Right atrium auricular region (tissue), 2 donors: ENCODE measurements at places on chromosomes 3 and 15.
A peak's percentile ranks its signal among the peaks of the same experiment; 100 is the strongest.

DNA sequence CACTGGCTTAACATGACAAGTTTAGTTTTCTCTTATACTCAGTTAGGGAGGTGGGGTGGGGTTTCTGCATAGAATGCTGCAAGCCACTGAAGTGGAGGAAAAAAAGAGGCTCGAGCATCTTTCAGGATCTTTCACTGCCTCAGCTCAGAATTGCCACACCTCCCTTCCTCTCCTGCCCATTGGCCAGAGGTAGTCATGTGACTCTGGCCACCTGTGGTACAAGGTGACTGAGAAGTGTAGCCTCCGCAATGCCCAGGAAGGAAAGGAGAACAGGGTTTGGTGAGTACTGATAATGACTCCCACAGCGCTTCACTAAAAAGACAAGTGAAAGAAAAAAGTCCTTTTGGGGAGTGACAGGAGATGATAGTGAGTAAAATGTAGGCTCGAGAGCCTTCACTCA lies 124.3 kb upstream of the TRIM42 start:
- no peaks in the 10 kb centered on the region for H3K27me3 ChIP-seq
- DNase-seq, result no peak
- no peaks in the 10 kb centered on the region for H3K4me1 ChIP-seq
- H3K36me3 ChIP-seq, result no peaks in the 10 kb centered on the region
- no peak overlapping the region for H3K27ac ChIP-seq
- no peak overlapping the region for H3K4me3 ChIP-seq

GRCh38 chr3:78165876-78166275 lies 1126.0 kb downstream of the ROBO2 start:
- no peaks in the 10 kb centered on the region for H3K4me1 ChIP-seq
- H3K4me3 ChIP-seq, result no peak overlapping the region
- no peak for DNase-seq
- H3K36me3 ChIP-seq, result no peaks in the 10 kb centered on the region

- no peaks in the 10 kb centered on the region for H3K4me1 ChIP-seq
- no peak overlapping the region for H3K4me3 ChIP-seq
- no peaks in the 10 kb centered on the region for H3K27me3 ChIP-seq
- no peak overlapping the region for H3K27ac ChIP-seq
- H3K36me3 ChIP-seq, result no peaks in the 10 kb centered on the region
- no peak for DNase-seq
These were observed 402.3 kb upstream of the TGFBR2 start for GRCh38 chr3:30204126-30204525.

DNA sequence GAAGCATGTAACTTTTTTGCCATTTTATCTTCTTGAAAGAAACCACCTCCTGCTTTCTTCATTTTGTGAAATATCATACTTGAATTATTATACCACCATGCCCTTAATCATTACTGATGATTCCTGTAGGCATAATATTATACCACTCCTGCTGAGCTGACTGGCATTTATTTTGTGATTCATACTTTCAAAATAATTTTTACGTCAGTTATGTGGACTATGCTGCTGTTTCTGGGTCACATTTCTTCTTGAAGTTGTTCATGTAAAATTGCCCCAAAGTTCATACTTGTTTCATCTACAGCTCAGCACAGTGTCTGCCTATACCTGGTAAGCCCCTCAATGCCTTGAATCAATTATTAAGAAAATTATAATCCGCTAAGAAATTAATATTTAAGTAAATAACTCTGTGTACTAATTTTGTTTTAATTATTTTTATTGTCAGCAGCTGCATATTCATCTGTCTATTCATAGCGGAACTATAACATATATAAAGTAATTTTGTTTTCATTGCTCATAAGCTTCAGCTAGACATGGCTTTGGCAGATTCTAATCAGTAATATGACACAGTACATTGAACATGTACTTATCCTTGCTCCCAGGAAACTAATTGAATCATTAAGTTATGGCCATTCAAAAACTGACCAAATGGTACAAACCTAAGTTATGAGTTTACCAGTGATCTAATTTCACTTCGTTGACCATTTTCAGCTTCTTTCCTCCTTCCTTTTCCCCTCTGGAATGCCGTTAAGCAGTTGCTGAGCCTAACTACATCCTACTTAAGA lies 160.0 kb downstream of the NAALADL2 start:
- DNase-seq, result no peak
- H3K4me1 ChIP-seq, result no peaks in the 10 kb centered on the region
- H3K4me3 ChIP-seq, result no peak overlapping the region
- H3K27ac ChIP-seq, result no peak overlapping the region
- H3K36me3 ChIP-seq, result no peaks in the 10 kb centered on the region
- no peaks in the 10 kb centered on the region for H3K27me3 ChIP-seq

DNA sequence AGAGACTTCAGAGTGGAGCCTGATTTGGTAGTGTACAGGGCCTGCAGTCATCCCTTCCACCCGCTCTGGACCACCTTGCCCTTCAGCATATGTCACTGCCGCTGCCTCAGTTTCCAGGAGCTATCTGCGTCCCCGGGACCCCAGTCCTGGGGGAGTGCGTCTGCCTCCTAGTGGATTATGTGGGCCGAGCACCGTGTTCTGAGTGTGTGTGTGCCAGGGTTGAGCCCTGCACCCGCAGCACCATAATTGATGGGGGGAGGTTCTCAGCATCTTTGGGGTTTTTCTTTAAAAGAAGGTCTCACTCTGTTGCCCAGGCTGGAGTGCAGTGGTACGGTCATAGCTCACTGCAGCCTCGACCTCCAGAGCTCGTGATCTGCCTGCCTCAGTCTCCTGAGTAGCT lies 33.6 kb downstream of the CD276 start:
- H3K27ac ChIP-seq, result no peak overlapping the region
- no peak for DNase-seq
- no peak overlapping the region for H3K4me3 ChIP-seq
- H3K27me3 ChIP-seq, result no peaks in the 10 kb centered on the region

- no peak for DNase-seq
- no peak overlapping the region for H3K27ac ChIP-seq
- H3K27me3 ChIP-seq, result no peaks in the 10 kb centered on the region
- H3K4me1 ChIP-seq, result no peaks in the 10 kb centered on the region
- peaks cover 4% of the 10 kb centered on the region for H3K36me3 ChIP-seq
These were observed 39.1 kb downstream of the HCN4 start for GRCh38 chr15:73329501-73330200.

DNA sequence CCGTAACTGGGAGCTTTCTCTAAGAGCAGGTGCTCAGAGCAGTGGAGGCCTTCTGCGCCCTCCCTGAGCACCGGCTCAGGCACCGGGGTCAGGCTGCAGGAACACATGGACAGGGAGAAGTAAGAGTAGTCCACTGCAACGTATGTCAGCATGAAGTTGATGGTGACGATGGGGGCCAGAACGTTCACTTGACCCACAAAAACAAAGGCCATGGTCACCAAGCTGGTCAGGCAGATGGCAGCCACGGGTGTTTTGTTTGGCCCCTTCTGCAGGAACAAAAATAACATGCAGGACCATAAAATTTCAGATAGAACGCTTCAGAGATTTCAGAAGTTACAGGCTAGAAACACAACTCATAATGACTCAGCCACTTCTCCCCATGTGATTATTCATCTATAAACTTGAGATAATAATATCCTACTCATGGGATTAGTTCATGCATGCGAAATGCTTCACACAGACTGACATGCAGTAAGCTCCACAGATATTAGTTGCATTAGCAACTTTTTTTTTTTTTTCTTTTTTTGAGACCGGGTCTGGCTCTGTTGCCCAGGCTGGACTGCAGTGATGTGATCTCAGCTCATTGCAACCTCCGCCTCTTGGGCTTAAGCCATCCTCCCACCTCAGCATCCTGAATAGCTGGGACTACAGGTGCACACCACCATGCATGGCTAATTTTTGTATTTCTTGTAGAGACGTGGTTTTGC lies 52.2 kb upstream of the HEG1 start:
- H3K36me3 ChIP-seq, result no peaks in the 10 kb centered on the region
- no peak overlapping the region for H3K4me3 ChIP-seq
- H3K27ac ChIP-seq, result peak overlapping the region; percentile 14
- H3K27me3 ChIP-seq, result no peaks in the 10 kb centered on the region
- no peak for DNase-seq

DNA sequence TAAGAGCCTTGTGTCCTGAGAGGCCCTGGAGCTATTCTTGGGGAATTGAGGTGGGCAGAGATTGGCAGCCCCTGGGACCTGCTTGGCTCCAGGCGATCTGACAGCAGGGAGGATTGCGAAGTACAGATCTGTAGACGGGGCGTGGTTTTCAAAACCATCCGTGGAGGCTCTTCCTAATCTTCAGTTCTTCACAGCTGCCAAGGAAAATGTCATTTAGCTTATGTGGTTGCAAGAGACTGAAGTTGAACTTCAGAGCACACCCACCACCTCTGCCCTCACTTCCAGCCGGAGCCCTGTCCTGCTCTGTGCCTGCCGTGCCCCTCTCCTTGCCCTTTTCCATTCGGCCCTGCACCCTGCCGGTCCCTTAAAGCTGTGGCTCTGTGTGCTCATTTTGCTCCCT lies 12.9 kb downstream of the NISCH start:
- H3K36me3 ChIP-seq, result peaks cover 34% of the 10 kb centered on the region
- peak overlapping the region; percentile 44 for H3K27ac ChIP-seq
- H3K4me1 ChIP-seq, result peaks cover 35% of the 10 kb centered on the region
- H3K4me3 ChIP-seq, result no peak overlapping the region
- no peaks in the 10 kb centered on the region for H3K27me3 ChIP-seq

GRCh38 chr3:172595664-172596393 lies 72.6 kb upstream of the TNFSF10 start:
- no peaks in the 10 kb centered on the region for H3K27me3 ChIP-seq
- no peak for DNase-seq
- peak overlapping the region; percentile 69 for H3K27ac ChIP-seq
- H3K4me3 ChIP-seq, result peak overlapping the region; percentile 15

DNA sequence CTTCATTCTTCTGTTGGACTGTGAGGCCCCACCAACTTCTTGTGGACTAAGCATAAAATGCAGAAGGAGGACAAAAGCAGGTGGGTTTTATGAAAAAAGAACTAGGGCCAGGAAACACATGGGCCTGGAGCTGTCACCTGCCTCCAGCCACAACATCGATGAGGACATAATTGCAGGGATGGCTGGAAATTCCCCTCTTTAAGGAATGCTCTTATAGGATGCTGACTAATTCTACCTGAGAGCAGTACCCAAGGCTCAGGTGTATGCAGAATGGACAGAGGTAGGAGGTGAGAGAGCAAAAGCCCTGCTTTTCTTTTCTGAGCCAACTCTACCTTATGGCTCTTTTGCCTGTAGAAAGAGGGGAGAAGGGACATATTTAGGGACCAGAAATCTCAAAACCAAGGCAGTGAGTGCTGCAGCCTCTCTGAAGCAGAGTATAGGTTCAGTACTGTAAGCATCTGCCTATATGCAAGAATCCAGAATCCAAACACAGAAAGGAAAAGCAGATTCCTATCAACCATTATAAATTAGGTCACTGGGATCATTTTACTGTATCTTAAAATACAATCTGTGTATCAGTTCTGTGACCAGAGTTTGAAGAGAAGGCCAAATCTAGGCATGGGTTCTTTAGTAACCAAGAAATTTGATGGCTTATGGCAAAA lies 205.3 kb upstream of the WNT5A start:
- H3K27me3 ChIP-seq, result no peaks in the 10 kb centered on the region
- H3K4me3 ChIP-seq, result no peak overlapping the region
- no peak for DNase-seq
- no peaks in the 10 kb centered on the region for H3K4me1 ChIP-seq

GRCh38 chr3:177681852-177682251 lies 484.6 kb upstream of the TBL1XR1 start:
- H3K27me3 ChIP-seq, result no peaks in the 10 kb centered on the region
- DNase-seq, result no peak
- H3K4me3 ChIP-seq, result no peak overlapping the region
- no peak overlapping the region for H3K27ac ChIP-seq
- no peaks in the 10 kb centered on the region for H3K36me3 ChIP-seq

DNA sequence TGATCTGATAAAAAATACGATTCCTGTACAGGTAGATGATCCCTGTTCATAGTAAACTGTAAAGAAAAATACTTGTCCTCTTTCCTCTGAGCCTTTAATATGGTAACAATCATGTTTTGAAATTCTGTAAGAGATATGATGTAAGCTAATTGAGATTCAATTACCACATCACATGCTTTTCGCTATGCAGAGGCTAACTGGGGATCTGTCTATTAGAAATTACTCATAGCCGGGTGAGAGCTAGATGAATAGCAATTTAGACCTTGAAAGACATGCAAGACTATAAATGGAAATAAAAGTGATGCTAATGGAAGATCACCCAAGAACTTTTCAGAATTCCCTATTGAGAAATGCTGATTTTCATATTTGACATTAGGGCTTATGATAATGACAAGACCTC lies 579.9 kb upstream of the ZNF717 start:
- no peak for DNase-seq
- H3K4me1 ChIP-seq, result no peaks in the 10 kb centered on the region
- H3K27ac ChIP-seq, result no peak overlapping the region

GRCh38 chr3:46460051-46460450 lies 4.7 kb downstream of the LTF start:
- H3K27me3 ChIP-seq, result peaks cover 8% of the 10 kb centered on the region
- no peak overlapping the region for H3K4me3 ChIP-seq
- H3K36me3 ChIP-seq, result no peaks in the 10 kb centered on the region
- no peaks in the 10 kb centered on the region for H3K4me1 ChIP-seq
- H3K27ac ChIP-seq, result no peak overlapping the region

- no peak for DNase-seq
- no peaks in the 10 kb centered on the region for H3K27me3 ChIP-seq
- H3K4me1 ChIP-seq, result no peaks in the 10 kb centered on the region
These were observed 1077.8 kb downstream of the ZPLD1 start for GRCh38 chr3:103512595-103512994.

- no peaks in the 10 kb centered on the region for H3K27me3 ChIP-seq
- H3K36me3 ChIP-seq, result no peaks in the 10 kb centered on the region
- no peak overlapping the region for H3K27ac ChIP-seq
- no peak overlapping the region for H3K4me3 ChIP-seq
These were observed 259.9 kb downstream of the ZIC1 start for GRCh38 chr3:147669077-147669476.

DNA sequence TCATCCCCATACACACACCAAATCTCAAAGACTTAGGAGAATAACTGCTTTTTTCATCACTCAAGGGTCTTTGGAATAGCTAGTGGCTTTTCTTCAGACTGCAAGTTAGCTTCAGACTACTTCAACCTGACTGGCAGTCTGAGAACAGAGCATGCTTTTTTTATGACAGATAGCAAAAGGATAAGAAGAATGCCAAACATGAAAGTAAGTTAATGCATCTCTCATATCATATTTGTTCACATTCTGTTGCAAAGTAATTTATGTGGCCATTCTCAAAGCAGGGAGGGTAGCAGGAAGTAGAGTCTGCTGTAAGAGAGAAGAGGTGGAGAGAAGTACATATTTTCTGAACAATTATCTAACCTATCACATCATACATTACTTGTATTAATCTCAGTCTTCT lies 544.4 kb downstream of the ZPLD1 start:
- H3K4me1 ChIP-seq, result no peaks in the 10 kb centered on the region
- no peaks in the 10 kb centered on the region for H3K36me3 ChIP-seq
- DNase-seq, result no peak
- H3K27ac ChIP-seq, result no peak overlapping the region
- H3K27me3 ChIP-seq, result no peaks in the 10 kb centered on the region
- no peak overlapping the region for H3K4me3 ChIP-seq
